Effector memory CD4-positive, alpha-beta T cell (primary cell): ENCODE measurements at places on chromosomes 13 and 19.

DNA sequence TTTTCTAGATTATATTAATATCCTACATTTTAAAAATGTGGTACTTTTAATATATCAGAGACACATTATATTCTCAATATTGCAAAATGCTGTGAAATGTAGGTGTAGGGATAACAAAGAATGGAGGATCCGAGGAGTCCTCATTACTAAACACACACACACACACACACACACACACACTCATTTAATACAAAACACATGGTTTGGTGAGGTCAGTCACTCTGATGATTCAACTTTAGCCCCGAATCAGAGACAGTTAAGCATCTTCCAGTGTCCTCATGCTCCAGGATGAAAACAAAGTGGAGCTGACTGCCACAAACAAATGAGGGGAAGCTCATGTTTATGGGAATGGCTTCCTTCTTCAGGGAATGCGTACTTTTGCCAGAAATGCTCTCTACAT lies 147.5 kb downstream of the CYSLTR2 start:
- DNase-seq = no peak

DNA sequence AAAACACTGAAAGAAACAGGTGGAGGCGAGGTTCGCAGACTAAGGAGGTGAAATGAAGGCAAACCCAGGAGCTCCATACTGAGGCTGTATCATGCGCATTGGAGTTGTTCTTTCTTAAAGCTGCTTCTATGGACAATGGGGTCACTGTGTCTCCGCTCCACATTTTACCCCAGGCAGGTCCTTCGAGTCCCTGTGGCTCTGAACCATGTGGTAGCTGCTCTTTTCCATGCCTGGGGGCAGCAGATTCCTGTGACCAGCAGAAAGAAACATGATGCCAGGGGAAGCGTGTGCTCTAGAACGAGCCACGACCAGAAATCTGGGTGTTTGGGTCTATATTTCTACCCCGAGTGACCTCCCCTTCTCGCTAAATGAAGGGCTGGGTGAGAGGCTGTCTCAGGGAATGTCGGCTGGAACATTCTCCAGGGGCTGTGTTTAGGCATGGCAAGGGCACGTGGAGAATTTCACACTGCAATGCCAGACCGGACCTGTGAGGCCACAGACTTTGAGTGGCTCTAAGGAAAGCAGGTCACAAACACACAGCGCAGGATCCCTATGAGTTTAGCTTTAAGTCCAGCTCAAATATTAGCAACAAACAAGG lies 95.7 kb upstream of the IRS2 start:
- no peak for DNase-seq

DNA sequence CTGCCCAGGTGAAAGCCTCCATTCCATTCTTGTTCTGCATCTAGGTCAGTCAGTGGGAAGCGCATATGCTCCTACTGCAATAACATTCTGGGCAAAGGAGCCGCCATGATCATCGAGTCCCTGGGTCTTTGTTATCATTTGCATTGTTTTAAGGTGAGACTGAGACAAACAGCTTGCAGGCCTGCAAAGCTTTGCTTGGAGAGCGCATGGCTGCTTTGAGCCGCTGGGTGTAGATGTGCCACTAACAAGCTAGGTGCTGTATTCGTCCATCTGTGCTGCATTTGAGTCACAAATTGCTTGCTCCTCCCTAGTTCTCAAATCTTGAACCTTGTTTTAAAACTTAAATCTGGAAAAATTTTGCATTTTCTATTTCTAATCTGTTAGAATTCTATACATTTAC lies 219.1 kb downstream of the LMO7 start:
- DNase-seq = no peak

- no peak for DNase-seq
Observed at GRCh38 chr13:104691767-104692467, 1625.7 kb upstream of the SLC10A2 start.

DNA sequence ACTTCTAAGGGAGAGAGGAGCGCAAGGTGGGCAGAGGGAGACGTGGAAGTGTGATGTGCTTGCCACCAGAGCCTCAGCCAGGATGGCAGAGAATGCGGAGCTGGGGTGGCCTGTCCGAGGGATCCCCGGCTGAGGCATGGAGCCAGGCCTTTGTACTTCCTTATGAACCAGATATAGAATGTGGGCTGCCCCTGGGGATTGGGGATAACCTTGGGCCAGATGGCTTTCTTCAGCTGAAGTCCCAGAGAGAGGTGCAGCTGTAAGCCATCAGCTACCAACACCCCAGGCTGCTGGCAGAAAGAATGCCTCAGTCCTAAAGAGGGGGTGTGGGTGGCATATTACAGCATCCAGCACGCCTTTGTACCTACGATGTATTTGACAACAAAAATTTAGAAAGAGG lies 25.5 kb upstream of the FBXO17 start:
- DNase-seq = no peak

- no peak for DNase-seq
Observed at GRCh38 chr13:112638157-112638750, 50.3 kb upstream of the TUBGCP3 start.

GRCh38 chr13:66264971-66265370 lies 965.2 kb downstream of the PCDH9 start:
- DNase-seq = no peak
